ENCODE measurements at places on chromosomes 7 and 10. TPM values are rescaled to one million over a fixed set of nuclear protein-coding genes. Genes with fewer than 3 reads are reported as not detected.

CYP2C18 gene
- not detected for total RNA-seq

EGFR gene
- not detected for total RNA-seq

WEE2 gene
- total RNA-seq = not detected

SNX10 gene
- total RNA-seq = 33.0 TPM

PRKG1 gene
- total RNA-seq = not detected

ZNF853 gene
- total RNA-seq = 2.2 TPM

CLEC5A gene
- not detected for total RNA-seq

ST7 gene
- total RNA-seq = 10.2 TPM

DEPP1 gene
- total RNA-seq = 0.12 TPM

NUTM2A gene
- total RNA-seq = 0.47 TPM

NFE2L3 gene
- total RNA-seq = 35.3 TPM

LYZL2 gene
- total RNA-seq = not detected

SPDYE2 gene
- not detected for total RNA-seq

SERPINE1 gene
- total RNA-seq = 0.27 TPM

ABCB1 gene
- 15.3 TPM for total RNA-seq

METTL27 gene
- total RNA-seq = 0.40 TPM

AKR1B15 gene
- not detected for total RNA-seq

UFSP1 gene
- 1.7 TPM for total RNA-seq

HMX2 gene
- total RNA-seq = not detected

HOXA4 gene
- total RNA-seq = not detected

SPDYE9 gene
- not detected for total RNA-seq

NPTX2 gene
- not detected for total RNA-seq

MRC1 gene
- not detected for total RNA-seq

ICA1 gene
- total RNA-seq = 0.62 TPM

OR2A1 gene
- total RNA-seq = not detected

TAS2R38 gene
- total RNA-seq = not detected

HOXA9 gene
- not detected for total RNA-seq

EBF3 gene
- total RNA-seq = not detected

C10orf62 gene
- not detected for total RNA-seq

USP54 gene
- total RNA-seq = 7.7 TPM

ITIH5 gene
- total RNA-seq = not detected
